ENCODE measurements at places on chromosomes 7 and 10.

- peak; percentile 88 for DNase-seq
These were observed 47.7 kb upstream of the FGL2 start for GRCh38 chr7:77247206-77247850.

- DNase-seq = no peak
These were observed 402.6 kb downstream of the AUTS2 start for GRCh38 chr7:70000737-70001348.

DNA sequence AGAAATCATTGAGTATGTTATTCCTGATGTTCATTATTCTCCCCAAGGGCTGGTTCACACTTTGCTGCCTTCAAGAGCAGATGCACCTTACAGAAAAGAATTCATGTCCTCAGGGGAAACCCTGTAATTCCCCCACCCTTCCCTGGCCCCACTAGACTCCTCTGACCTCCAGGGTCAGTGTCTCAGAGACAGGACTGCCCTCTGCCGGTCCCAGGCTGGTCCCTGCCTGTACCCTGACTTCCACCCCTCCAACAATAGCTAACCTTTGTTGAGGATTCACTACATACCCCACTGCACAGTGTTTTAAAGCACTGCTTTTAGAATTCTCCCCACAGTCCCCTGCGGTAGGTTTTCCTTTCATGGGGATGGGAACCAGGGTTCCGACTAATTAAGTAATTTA, 4.4 kb upstream of the SEPHS1 start:
- DNase-seq = no peak

GRCh38 chr7:157097569-157097968, 41.2 kb upstream of the UBE3C start:
- DNase-seq = no peak

- no peak for DNase-seq
These were observed 1.7 kb upstream of the SLC35B4 start for GRCh38 chr7:134318443-134318842.

GRCh38 chr10:81984428-81984827, 109.4 kb downstream of the NRG3 start:
- no peak for DNase-seq

- DNase-seq = no peak
These were observed 5.0 kb upstream of the LRIT2 start for GRCh38 chr10:84230359-84230758.

- DNase-seq = no peak
These were observed 91.4 kb downstream of the FAM107B start for GRCh38 chr10:14683256-14683655.

- peak; percentile 81 for DNase-seq
These were observed 7.9 kb downstream of the CPED1 start for GRCh38 chr7:120996333-120996987.

GRCh38 chr10:102247734-102248133, 2.4 kb downstream of the GBF1 start:
- DNase-seq = no peak

Data from KG1 (cell line).